ENCODE measurements at places on chromosomes 5 and 9.

- peak; percentile 83 for DNase-seq
These were observed 1.7 kb upstream of the SLIT3 start for GRCh38 chr5:169302491-169303118.

DNA sequence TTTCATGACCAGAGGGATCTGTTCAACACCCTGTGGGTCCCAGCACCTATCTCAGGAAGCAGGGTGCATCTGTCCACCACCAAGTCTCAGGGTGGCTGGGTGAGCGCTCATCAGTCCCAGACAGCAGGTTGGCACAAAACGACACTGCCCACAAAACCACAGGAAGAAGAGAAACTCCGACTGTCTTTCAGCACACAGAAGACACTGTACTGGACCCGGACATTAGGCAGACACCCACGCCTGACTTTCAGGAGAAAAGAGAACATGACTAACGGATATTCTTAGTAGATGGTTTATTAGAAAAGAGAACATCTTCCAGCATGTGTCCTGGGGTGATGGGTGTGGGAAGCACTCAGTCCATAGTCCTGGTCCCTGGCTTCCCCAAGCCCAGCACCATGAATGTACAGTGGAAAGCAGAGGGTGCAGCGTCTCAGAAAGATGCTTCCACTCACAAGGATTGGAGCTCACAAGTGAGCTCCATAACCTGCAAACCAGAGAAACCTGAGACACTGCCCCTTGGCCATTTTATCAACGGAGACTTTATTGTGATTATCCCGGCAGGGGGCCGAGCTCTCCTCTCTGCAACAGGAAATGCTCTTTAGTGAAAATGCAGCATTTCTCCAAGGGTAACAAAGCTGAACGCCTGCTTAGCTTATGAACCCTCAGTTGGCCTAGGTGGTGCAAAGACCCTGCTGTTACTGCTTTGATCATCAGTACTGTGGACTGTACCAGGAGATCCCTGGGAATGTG is 35.8 kb upstream of the LCP2 start:
- peak; percentile 75 for DNase-seq

- no peak for DNase-seq
These were observed 35.2 kb downstream of the ANKRD33B start for GRCh38 chr5:10599113-10599512.

GRCh38 chr5:89105836-89106235 is 222.9 kb upstream of the MEF2C start:
- DNase-seq: no peak

DNA sequence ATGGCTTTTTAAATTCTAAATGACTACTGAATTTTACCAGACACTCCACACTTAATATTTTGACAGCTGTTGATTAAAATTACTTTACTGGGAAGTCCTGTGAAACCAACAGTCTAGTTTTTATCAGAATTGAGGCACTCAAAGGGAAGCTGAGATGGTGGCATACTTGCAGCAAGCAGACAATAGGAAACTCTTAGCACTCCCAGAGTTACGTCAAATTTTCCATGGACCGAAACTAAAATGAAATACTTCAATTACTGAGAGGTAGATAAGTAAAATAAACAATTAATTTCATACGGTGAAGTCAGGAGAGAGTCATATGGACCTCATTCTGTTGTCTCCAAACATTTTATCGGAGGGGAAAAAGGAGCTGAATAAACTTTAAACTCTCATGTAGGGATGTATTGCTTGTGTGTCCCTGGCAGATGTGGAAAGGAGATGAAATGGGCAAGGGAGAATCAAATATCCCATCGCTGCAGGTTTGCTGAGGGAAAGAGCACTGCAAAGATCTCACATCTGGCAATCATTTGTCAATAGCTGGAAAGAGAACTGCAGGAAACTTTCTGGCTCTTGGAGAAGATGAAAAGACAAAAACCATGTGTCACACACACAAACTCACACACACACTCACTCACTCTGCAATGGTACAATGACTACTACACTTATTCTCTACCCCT is 189.4 kb downstream of the BNC2 start:
- DNase-seq: no peak

GRCh38 chr9:92308893-92309292 is 15.4 kb upstream of the IARS1 start:
- DNase-seq: no peak

DNA sequence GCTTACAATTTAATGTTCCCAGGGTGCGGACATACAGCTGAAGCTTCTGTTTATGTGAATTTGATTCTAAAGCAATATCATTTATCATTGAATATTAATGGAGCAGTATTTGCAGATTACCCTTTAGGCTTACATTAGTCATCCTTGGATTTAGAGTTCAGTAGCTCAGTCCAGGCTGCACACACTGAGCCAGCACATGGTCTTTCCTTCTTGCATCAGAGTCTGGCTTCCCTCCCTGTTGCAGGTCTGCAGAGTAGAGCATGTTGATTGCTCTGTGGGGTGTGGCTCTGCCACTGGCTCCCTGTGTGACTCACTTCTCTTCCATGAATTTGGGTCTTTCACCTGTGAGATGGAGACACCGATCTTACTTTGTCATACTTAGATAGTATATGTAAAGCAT is 36.8 kb downstream of the NSG2 start:
- DNase-seq: no peak

GRCh38 chr9:130196643-130197042 is 24.4 kb downstream of the NCS1 start:
- no peak for DNase-seq

GRCh38 chr9:135797507-135798262 is 95.7 kb downstream of the KCNT1 start:
- peak; percentile 78 for DNase-seq

GRCh38 chr9:136283291-136284235 is 20.3 kb downstream of the CCDC187 start:
- peak; percentile 89 for DNase-seq

DNA sequence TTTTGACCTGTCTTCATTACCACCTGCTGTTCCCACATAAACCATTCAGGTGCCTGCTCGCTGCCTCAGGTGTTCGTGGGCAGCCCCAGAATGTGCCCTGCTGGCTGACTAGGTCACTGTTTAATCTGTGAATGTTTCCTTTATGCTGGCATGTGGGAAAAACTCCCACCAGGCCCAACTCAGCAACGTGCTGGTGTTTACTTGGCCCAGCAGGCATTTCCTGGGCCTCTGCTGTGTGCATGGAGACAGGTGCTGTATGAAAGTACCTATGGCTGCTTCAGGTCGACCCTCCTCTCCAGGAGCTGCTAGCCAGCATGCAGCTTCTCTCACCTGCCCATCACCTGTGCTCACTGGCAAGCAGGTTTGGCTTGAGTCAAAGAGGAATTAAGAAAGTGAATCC is 65.8 kb downstream of the RAD23B start:
- DNase-seq: no peak

DNA sequence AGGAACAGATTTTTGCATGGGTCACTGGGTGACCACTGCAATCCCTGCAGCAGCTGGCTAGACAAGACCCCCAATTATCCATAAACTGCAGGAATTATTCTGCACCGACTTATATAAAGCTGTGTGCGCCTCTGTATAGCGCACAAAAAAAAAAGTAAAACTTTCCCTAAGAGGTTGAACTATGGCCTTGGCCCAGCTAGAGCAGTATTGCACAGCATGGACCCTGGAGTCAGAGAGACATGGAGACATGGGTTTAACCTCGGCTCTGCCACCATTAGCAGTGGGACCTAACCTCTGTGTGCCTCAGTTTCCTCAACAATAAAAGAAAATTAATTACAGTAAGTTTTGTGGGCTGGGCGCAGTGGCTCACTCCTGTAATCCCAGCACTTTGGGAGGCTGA is 17.1 kb upstream of the GRPEL2 start:
- DNase-seq: no peak

- no peak for DNase-seq
These were observed 317.6 kb downstream of the ENC1 start for GRCh38 chr5:74322944-74323343.

DNA sequence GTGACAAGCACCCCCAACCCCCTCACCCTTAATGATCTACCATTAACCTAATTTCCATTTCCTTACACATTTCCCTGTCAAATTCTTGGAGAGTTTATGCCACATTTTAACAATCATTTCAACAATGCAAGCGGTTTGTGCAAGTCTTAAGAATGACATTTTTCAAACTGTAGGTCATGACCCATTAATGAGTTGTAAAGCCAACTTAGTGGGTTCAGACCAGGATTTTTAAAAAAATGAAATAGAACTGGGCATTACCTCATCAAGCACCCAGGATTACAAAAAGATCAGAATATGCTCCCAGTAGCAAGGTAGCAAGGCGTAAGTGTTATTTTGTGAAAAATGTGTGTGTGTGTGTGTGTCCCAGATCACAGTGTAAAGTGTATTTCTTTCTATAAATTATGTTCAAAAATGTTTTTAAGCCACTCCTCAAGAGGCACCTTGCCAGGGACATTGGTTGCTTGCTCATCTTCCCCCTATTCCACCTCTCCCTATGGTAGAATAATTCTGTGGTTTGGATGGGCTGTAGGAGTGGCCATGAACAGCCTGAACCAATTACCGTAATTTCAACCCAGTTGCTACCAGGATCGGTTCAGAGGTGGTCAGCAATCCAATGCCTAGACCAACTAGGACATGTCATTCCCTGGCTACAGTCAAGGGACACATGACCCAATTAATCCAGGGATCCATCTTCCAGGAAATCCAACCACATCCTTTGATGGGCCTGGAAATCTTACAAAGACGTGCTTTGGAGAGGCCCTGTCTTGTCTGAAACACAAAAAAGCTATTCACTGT is 14.4 kb upstream of the TGFBR1 start:
- no peak for DNase-seq

DNA sequence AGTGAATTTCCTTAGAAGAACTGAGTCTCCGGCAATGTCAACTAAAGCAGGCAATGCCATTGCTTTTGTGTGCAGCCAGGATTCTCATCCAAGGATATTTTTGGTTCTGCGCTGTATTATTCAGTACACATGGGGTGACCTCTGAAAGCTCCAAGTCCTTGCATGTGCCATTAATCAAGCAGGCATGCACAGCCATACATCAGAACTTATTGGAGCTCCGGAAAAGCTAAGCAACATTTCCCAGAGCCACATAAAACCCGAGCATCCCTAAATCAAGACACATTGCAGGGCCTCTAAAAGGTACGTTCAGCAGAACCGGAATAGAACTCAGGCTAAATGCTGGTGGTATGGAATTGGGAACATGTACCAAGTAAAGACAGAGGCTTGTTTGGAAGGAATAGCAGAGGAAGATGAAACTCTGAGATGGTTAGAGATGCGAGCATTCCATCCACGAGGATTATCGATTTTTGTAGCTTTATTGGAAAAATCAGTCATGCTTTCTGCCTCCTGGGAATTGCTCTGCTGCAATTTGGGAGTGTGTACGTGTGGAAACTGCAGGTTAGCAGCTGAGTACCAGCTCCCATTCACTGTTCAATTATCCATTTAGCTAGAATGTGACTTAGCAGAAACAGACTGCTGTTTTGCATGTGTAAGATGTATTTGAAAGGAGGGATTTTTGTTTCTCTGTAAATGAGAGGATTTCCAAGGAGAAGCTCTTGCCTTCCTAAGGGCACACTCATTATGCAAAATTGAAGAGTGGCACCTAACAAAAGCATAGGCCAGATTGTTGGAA is 143.7 kb upstream of the WWC1 start:
- DNase-seq: no peak

DNA sequence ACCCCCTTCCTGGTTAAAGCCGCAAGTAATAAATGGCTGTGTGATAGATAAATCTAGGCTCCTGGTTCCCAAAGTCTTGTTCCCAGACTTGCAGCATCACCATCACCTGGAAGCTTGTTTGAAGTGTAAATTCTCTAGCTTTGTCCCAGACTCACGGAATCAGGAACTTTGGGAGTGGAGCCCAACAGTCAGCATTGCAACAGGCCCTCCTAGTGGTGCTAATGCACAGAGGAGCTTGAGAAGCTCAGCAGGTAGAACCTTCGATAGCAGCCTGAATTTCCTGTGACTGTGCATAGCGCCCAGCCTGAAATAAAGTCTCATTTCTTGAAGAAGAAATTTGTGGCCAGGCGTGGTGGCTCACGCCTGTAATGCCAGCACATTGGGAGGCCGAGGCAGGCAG is 30.3 kb upstream of the MELK start:
- DNase-seq: no peak

DNA sequence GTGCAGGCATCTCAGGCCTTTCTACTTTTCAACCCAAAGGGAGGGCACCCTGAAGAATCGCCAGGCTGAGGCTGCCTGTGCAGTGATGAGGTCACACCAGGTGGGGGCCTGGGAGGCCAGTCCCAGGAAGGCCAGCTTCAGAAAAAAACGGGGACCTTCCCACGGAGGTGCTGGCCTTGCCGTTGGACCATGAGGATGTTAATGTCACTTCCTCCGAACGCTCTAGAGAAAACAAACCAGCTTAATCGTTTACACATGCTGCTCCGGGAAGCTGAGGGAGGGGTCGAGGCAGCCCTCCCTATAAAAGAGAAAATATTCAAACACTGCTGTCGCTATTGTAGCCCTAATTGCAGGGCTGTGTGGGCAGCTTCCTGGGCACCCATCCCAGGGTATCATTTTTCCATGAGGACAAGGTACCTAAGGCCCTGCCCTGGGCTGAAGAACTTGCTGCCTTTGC is 27.0 kb downstream of the PTGES start:
- no peak for DNase-seq

GRCh38 chr9:134065612-134066419 is 2.0 kb downstream of the BRD3 start:
- DNase-seq: peak; percentile 76

- DNase-seq: no peak
These were observed 351.3 kb downstream of the ENC1 start for GRCh38 chr5:74289238-74289637.

DNA sequence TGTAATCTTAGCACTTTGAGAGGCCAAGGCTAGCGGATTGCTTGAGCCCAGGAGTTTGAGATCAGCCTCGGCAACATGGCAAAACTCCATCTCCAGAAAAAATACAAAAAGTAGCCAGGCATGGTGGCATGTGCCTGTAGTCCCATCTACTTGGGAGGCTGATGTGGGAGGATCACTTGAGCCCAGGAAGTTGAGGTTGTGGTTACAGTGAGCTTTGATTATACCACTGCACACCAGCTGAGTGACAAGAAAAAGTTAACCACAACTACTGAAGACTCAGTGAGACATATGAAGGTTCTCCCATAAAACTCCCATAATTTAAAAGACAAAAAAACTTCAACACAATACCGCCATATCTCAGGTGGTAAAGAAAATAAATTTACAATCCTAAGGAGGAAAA is 98.0 kb downstream of the NR6A1 start:
- DNase-seq: no peak

DNA sequence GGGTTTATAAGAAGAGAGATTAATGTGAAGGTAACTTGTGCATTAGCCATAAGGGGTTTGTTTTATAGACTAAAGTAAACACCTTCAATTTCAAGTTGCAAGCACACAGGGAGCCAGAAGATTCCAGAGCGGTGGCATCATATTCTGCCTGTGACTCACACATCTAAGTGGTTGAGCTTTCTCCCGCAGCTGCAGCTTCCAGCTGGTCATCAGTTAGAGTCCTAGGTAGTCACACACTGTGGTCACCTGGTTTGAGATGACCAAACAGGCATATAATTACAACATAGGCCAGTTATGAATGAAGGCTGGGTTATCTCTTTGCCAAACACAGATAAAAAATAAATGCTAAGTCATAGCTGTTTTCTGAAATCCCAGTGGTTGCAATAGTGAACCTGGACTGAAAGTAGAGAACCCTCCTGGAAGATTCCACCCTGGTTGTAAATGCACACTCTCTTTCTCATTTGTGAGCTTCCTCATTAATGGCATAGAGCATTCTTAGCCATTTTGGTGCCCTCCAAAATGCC is 171.3 kb downstream of the GDNF start:
- no peak for DNase-seq

- no peak for DNase-seq
These were observed 29.9 kb downstream of the LHX3 start for GRCh38 chr9:136174779-136175615.

- DNase-seq: no peak
These were observed 228.4 kb downstream of the ATPSCKMT start for GRCh38 chr5:10021248-10021647.

Measured in activated CD8-positive, alpha-beta memory T cell treated with anti-CD3 and anti-CD28 coated beads, Interleukin-2, amount 50 U/mL, for 48 hours (primary cell).